Fibroblast of skin of right quadriceps (primary cell): ENCODE measurements at places on chromosomes 3 and 15.

DNA sequence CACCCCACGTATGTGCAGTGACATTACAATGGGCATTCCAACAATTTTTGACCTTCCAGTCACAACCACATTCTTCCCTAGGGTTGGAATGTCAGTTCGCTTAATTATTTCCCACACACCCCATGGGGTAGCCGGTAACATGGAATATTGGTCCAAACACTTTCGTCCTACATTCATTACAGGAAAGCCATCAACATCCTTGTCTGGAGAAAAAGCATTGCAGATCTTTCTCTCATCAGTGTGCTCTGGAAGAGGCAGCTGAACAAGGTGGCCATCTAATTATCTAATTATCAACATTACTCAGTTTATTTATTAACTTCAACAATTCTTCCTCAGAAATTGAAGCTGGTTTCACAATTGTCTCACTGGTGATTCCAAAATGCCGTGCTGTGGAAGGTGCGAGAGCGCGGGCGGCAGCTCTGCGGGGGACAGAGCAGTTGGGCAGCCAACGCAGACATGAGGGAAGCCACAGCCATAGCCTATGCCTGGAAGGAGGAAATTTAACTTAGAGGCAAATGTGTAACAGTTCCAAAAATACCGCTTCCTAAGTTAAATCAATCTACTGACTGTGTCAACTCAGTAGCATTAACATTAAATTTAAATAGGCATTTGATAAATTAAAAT is 1158.9 kb upstream of the EPHA6 start:
- DNase-seq, result no peak

DNA sequence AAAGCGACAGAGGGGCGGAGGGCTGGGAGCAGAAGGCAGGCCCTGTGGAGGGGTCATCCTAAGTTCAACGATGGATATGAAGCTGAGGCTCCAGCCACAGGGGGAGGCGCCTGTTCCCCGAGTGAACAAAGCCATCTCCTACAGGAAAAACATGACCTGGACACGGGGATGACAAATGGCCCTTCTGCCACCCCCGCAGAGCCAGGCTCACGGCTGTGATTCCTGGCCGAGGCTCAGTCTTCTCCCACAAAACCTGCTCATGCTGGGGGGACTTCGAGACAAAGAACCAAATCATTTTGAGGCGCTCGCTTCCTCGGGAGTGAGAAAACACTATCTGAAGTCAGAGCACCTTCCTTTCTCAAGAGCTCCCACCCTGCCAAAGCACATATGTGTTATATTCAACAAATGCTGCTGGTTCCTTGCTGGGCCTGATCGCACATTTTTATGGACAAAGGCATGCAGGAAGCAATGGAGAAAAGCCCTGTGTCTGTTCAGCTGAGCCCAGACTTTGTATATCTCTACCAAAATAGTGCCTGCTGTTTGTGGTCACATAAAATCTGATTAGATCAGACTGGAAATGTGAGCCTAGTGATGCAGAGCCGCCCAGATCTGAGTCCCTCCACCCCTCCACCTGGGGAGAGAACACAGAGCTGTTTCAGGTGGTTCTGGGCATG is 5.6 kb downstream of the RBP1 start:
- DNase-seq, result peak; percentile 69

DNA sequence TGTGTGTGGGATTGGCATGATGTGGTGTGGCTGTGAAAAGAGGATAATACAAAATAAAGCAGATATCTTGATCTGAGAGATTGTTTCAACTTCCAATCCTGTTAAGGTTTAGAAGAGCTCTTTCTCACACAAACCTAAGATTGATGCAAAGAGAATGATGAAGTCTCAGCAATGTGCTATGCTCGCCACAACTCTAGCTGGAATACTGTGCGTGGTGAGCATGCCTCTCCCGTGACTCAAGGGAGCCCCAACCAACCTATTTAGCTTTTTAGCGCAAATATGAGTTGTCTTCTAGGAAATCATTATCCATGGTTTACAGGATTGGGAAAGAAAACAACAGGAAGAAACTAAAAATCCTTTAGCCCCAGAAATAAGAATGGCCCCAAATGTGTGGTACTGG is 28.5 kb downstream of the BTLA start:
- DNase-seq, result peak; percentile 38

DNA sequence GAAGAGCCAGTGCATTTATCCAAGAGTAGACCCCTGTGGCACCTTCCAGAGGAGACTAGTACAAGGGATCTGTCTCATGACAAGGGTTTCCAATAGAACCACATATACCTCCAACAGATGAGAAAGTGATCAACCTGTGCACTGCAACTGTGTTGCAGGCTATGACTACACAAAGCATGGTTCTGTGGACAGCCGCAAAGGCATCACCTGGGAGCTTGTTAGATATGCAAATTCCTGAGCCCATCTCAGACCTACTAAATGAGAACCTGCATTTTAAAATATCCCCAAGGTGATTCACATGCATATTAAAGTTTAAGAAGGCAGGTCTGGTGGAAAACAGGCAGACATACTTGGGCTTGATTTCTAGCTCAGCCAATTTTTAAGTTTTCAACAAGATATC is 368.7 kb downstream of the FOXP1 start:
- no peak for DNase-seq

DNA sequence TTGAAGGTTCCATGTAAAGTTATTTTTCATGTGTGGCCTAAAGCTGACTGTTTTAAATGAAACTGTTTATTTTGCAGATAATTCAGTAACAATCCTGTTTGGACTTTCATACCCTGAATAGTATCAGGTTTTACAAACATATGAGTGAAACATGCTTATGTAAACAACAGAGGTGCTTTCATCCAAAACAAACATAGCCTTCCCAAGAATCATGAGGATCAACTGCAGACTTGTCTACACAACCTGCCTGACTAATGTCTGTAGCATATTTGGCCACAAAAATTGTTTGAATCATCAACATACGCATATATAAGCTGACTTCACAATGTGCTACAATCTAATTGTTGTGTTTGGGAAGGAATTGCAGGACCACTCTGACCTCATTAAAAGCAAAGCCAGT is 190.4 kb downstream of the DIPK2A start:
- DNase-seq, result peak; percentile 55

DNA sequence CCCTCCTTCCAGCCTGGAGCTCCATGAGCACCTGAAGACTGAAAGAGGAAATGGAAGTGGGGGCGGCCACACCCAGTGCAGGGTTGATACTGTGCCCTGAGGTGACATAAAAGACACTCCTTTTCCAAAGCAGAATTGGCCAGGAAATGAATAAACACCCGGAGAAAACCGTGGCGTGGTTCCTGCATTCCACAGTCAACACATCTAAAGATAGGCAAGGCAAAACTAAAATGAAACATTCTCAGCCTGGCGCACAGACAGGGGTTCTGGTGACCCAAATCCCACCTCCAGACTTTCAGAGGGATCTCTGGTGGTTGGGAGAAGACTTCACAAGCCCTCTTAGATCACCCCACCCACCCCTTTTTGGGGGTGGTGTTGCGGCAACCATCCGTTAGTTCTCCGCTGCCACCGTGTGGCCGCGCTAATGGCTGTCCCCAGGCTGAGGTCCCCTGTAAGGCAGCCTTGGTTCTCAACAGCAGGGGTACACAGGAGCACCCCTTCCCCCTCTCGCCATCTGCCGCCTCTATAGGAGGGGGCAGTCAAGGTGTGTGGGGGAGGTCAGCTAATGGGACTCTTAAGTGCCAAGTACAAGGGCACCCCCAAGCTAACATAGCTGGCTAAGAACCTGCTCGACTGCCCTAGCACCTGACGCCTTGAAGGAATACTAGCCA is 2.5 kb upstream of the MST1R start:
- DNase-seq, result peak; percentile 45

- DNase-seq, result peak; percentile 97
Observed at GRCh38 chr15:48939648-48940047, 24.1 kb downstream of the SHC4 start.

DNA sequence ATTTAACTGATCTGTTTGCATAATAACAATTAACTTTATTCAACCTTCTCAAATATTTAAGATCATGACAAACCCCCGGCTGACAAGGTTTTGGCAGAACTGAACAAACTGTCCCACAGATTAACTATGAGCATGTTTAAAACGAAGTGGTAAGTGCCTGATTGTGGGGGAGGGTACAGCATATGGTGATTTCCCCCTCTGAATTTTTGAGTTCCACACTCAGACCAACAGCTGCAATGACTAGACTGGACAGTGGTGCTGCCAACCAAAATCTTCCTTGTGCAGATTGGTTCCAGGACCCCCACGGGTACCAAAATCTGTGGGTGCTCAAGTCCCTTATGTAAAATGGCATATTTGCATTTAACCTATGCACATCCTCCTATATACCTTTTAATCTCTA is 449.5 kb downstream of the SHQ1 start:
- no peak for DNase-seq

DNA sequence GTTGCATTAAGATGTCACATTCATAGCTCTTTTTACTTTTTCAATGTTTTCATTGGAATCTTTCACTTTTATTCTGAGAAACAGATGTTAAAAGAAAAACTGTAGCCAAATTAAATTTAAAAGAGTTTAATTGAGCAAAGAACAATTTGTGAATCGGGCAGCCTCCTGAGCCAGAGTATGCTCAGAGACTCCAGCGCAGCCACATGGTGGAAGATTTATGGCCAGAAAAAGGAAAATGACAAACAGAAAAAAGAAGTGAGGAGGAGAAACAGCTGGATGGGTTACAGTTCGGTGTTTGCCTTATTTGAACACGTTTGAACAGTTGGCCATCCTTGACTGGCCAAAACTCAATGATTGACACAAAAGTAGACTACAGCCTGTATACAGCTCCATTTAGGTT is 33.8 kb upstream of the RAB11A start:
- DNase-seq, result no peak

- peak; percentile 44 for DNase-seq
Observed at GRCh38 chr15:70269991-70270751, 172.5 kb upstream of the TLE3 start.

DNA sequence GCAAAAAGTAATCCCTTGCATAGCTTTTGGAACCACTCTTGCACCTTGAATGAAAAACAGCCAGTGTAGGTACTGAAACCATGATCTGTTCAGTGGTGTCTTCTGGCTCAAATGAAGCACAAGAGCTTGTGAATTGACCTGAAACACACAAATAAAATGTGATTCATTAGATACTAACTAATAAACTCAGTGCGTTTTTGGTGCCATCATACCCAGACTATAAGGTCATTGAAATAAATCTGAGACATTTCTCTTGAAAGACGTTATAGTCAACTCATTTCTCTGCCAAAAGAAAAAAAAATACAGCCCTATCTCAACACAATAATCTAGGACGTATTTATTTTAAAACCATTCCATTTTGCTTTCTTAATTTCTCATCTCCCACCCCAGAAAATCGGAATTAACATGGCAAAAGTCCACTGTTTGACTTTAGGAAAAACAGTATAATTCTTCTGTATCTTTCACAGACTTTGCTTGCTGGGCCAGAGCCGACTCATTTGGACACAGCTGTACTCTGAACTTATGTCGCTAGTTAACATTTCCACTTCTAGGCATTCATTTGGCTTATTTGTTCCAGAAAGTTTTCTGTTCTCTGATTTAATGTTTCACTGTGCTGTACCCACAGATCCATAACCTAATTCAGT is 284.9 kb upstream of the TBL1XR1 start:
- peak; percentile 37 for DNase-seq

DNA sequence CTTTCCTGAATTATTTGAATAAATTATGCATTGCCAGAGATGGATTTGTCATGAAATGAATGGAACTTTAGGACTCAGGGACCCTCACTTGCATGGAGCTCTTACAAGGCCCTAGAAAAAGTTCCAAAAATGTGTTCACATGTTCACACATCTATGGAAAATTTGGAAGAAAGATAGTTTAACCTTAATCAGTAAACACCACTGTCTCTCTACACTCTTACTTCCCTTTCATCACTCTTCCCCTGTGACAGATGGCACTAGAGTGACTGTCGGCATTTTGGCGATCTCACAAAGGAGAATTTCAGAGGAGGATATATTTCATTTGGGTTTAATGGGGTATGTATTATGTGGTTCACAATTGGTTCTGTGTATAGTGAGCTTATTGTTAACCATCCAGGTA is 600.8 kb downstream of the IGSF11 start:
- no peak for DNase-seq

GRCh38 chr15:38564557-38565286 is at the start of gene RASGRP1:
Gene RASGRP1 (minus strand): TSS chr15:38564814. CDS start chr15:38564628, 186 bp downstream.
- peak; percentile 53 for DNase-seq

DNA sequence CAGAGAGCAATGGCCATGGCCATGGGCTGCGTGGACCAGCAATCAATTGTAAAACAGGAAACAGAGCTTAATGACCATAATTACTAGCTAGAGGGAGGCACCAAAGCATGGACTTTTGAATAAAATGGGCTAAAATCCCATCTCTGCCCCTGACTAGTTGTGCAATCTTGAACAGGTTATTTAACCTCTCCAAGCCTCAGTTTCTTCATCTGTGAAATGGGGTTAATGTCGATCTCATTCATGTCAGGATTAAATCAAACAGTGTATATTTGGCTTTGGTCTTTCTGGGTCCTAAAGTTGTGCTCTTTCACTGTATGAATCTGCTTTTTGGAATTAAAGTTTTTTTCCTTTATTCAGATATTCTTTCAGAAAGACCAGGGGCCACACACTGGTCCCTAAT is 36.1 kb downstream of the ABTB1 start:
- no peak for DNase-seq

- DNase-seq, result peak; percentile 79
Observed at GRCh38 chr3:100032243-100032642, 82.1 kb downstream of the FILIP1L start.

- no peak for DNase-seq
Observed at GRCh38 chr15:63913786-63914315, 80.1 kb upstream of the HERC1 start.

DNA sequence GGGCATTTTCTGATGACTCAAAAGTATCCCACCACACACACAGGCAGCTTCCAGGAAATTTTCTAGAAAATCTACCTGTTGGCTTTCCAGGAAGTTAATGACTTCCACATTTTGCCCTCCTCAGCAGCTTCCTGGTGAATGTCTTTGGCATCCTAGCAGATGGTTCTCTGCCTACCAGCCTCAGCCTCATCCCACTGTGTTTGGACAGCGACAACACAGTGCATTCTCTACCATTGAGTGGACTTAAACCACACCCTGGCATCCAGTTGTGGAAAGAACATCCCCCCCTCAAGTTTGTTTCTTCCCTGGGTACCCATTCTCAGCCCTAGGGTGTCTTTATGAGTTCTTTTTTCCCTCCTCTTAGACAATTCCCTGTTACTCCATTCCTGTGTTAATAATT is 50.8 kb upstream of the GADL1 start:
- no peak for DNase-seq

GRCh38 chr15:100198442-100198841 is 143.3 kb downstream of the ADAMTS17 start:
- DNase-seq, result no peak

DNA sequence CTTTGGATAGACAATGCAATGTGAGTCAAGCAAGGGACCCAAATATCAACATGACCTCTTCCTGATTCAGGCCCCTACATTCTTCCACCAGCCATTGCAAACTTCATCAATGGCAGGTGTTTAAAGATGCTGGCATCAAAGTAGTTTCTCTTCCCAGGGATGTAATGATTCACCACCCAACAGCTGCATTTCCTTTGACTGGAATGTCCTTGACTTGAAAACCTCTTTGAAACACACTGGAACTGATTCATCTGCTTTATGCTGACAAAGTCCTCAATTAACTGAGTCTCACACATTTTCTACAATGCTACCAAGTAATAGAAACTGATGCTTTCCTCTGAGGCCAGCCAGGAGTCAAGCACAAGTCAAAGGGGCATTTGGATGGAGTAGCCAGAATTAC is 385.5 kb downstream of the GBE1 start:
- no peak for DNase-seq

GRCh38 chr3:52121464-52121805 is 32.8 kb downstream of the POC1A start:
- no peak for DNase-seq

- DNase-seq, result peak; percentile 22
Observed at GRCh38 chr15:26449291-26449690, 323.6 kb downstream of the GABRB3 start.
